ENCODE measurements at places on chromosomes 7 and 10.

- peak; percentile 69 for DNase-seq
These were observed 15.6 kb upstream of the PPIF start for GRCh38 chr10:79331709-79332108.

- no peak for DNase-seq
These were observed 77.6 kb downstream of the DENND2A start for GRCh38 chr7:140562926-140563481.

- no peak for DNase-seq
These were observed 492.4 kb downstream of the TNS3 start for GRCh38 chr7:47089461-47089860.

- DNase-seq = no peak
These were observed 131.0 kb upstream of the ZNF804B start for GRCh38 chr7:88628363-88629085.

DNA sequence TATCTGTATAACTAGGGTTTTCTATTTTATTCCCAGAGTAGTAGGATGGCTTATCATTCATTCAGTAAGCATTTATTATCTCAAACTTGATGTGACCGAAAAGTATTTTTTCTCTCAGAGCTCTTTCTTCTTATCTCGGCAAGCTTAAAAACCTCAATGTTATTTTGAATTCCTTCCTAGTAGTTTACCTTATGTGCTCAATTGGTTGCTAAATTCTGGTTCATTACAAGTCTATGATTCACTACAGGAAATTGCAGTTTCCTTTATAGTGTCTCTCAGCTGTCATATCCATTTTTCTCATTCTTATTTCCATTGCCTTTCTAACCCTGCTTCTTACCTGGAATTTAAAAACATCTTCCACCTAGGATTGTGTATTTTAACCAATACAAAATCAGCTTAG, 12.6 kb upstream of the ICA1 start:
- no peak for DNase-seq

GRCh38 chr7:98303906-98304305, 22.4 kb downstream of the BRI3 start:
- DNase-seq = no peak

DNA sequence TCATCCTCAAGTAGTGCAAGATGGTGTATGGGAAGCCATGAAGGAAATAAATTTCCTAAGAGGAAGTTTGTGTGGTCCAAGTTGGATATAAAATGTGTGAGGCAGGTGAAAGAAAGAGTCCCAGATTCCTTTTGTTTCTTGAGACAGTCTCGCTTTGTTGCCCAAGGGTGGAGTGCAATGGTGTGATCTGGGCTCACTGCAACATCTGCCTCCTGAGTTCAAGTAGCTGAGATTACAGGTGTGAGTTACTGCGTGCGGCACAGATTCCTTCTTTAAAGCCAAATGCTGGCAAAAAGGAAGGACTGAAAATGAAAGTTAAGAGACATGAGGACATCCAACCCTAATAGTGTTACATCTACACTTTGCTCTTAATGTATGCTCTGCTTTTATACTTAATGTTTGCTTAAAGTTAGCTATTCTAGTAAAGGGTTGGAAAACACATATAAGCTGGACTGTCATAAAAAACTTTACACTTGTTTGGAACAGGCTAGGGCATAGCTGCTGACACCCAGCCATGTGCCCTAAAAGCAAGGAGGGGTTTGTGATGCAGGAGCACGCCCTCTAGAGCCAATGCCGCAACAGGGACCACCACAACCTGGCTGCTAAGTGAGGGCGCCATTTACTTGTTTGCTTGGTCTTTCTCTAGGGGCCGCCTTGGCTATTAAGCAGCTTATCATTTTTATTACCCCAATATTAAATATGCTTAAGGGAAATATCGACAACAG, 34.5 kb downstream of the CLEC2L start:
- no peak for DNase-seq

DNA sequence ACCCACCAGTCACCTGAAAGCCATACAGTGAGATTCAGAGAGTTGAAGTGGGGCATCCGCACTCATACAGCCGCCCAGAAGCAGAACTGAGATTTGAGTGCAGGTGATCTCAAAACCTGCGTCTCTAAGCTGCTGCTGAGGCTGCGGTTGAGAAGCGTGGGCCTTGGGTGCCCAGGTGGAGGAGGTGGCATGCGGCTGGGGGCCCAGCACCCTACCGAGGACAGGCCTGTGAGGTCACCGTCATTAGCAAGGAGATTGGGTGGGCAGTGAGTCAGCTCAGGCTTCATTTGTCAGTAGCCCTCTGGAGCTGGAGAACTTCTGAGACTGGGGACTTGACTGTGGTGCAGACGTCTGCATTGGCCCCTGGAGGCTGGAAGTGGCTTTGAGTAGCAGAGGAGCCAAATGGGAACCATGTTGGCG, 29.8 kb downstream of the ZMIZ1 start:
- DNase-seq = no peak

DNA sequence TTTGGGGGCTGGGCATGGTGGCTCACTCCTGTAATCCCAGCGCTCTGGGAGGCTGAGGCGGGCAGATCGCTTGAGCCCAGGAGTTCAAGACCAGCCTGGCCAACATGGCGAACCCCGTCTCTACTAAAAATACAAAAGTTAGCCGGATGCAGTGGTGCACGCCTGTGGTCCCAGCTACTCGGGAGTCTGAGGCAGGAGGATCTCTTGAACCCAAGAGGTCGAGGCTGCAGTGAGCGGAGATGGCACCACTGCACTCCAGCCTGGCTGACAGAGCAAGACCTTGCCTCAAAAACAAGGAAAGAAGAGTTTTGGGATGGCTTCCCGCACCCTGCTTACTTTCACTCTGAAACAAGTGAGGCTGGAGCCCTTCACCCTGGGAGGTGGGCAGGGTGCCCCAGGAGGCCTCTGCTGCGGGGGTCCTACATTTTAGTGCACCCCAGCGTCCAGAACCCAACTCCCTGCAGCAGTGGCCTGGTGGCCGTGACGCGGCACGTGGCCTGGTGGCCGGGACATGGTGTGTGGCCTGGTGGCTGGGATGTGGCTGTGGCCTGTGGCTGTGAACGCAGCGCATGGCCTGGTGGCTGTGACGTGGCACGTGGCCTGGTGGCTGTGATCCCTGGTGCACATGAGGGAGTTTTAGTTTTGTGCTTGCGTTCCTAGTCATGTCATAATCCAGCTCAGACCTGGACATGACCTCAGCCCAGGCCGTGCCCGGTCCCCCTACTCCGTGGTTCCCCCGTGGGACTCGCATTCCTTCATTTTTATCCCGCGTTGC, 9.3 kb downstream of the KNDC1 start:
- no peak for DNase-seq

DNA sequence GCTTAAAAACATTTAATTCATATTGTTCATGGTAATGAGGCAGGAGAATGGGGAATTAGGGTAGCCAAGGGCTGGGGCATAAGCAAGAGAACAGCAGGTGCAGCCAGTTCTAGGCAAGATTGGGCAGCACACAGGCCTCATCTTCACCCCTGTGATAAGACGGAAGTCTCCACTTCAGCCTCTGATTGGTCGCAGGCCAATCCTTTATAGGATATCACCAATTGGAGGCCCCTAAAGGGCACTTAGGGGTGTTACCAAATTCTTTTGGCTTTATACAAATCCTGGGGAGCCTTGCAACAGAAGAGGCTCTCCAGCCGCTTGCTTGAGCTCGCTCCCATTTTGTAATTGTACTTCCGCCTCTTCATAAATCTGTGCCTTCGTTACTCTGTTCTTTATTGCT, 231.1 kb downstream of the REEP3 start:
- no peak for DNase-seq

GRCh38 chr10:119273413-119273812, 66.0 kb downstream of the GRK5 start:
- DNase-seq = peak; percentile 21

- DNase-seq = no peak
These were observed 12.3 kb downstream of the KCNIP2 start for GRCh38 chr10:101831169-101831811.

GRCh38 chr7:135601182-135601581, 43.5 kb downstream of the NUP205 start:
- no peak for DNase-seq

- DNase-seq = no peak
These were observed 42.6 kb downstream of the GPR37 start for GRCh38 chr7:124723012-124723411.

DNA sequence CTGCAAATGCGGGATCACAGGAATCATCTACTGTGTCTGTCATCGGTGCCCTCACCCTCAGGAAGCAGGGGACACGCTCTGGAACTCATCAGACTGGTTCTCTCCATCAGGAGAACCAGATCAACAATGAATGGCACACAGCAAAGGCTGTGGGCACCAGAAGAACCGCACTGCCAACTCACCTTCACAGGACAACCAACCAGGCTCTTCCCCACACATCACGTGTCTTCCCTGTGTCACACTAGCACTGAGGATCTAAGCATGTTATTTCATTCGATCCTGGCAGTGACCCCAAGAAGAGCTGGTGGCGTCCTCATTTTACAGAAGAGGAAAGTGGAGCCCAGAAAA, 106.1 kb downstream of the TNS3 start:
- no peak for DNase-seq

- no peak for DNase-seq
These were observed 370.8 kb downstream of the GRID1 start for GRCh38 chr10:85995791-85996190.

- no peak for DNase-seq
These were observed 774 bp downstream of the TUBGCP2 start for GRCh38 chr10:133307776-133308420.

DNA sequence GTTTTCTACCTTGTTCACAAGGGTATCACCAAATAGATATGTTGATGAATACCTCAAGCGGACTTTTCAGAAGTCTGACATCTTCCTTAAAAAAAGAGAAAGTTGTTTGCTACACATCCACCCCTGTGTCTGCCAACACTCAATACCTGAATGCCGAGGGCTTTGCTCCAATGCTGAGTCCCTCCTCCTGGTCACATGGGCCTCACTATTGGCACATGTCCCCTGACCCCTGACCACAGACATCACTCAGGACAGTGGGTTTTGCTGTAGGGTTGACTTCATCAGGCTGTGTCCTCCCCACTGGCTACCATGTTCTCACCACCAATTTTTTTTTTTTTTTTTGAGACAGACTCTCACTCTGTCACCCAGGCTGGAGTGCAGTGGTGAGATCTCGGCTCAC, 76.4 kb downstream of the OSBPL3 start:
- DNase-seq = no peak

DNA sequence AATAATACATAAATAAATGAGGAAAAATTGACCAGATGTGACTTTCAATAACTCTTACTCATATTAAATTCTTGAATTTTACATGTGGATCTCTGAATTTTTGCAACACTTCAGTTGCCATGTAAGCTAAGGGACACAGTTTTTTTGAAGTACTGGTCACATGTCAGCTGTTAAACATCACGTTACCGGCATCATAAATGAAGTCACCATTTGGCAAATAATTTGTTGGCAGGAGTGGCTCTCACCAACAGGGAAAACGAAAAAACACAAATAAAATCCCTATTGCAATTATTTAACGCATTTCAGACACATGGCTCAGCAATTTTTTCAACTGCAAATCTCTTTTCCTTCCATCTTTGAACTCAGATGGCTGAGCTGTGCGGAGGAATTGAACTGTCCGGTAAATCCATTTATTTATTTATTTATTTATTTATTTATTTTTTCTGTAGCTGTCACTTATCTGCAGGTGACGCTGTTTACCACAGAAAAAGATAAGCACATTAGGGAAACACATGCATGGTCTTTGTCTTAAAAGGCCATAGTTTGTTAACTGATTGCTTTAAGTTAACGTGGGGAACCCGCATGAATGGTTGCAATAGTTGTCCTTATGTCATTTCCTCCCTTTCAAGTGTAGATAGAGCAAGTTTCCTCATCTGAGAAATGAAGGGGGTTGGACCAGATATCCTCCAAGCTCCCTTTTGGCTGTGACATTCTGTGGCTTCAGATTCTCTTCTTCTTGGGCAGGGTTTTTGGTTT, 64.7 kb upstream of the JAZF1 start:
- DNase-seq = no peak

- peak; percentile 30 for DNase-seq
These were observed at the start of gene CFTR for GRCh38 chr7:117479225-117480054. CFTR (plus strand) TSS chr7:117480025; CDS start chr7:117480095, 70 bp downstream.

DNA sequence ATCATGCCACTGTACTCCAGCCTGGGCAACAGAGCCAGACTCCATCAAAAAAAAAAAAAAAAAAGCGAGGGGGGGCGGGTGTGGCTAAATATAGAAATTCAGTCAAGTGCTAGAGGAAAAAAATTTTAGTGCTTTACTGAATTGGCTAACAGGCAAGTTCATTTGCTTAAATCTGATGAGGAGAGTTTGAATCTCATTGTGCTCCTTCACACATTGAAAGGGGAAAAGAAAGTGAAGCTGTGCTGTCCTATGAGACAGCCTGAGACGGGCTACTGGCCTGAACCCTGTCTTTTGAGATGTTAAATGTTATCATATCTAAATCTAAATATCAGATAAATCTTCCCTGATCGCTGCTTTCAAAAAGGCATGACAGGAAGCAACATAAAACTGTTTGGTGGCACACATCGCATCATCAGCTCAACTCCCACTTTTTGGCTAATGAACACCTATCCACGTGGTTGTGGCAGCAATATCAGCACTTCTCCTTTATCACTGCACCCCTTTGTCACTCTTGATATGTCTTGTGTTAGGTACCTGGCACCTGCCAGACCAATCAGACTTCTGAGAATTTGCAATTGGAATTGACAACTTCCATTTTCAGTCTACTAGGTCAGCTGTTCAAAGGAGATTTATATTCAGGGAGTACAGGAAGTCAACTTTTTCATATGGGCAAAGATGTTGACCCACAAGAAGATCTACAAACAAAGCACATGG, 14.0 kb upstream of the IFIT1B start:
- DNase-seq = no peak

DNA sequence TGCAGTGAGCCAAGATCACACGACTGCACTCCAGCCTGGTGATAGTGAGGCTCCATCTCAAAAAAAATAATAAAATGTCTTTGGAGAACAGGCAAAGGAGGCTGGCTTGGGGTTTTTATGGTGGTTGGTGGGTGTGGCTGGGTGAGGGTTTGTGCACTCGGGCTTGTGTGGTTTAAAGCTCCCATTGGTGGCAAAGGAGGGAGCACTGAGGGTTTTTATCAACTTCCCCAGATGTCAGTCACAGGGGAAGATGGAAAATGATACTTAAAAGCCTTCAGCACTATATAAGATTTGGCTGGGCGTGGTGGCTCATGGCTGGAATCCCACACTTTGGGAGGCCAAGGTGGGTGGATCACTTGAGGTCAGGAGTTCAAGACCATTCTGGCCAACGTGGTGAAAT, 16.3 kb upstream of the RNF216 start:
- no peak for DNase-seq

DNA sequence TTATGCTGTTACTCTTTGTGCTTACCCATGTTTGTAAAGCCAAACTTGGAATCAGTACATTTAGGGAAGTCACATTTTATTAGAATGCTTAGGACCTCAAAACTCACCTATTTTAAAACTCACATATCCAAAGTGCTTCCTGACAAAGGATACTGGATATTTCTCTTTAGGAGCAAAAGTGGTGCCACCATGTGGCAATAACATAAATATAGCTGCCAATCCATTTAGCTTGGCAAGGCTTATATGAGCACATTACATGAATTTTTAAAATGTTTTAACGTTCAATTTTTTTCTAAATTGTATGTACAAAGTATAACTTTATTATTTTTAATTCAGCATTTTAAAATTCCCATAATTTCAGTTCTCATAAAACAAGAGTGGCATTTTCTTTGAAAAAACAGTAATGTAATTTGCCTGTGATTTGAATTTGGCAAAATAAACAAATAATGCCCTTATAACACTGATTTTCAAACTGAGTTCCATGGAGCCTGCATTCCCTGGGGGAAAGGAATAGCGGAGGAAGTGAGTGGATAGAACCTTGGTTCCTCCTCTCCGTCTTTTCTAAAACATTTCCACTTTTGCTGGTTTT, 75.4 kb downstream of the HDAC9 start:
- DNase-seq = no peak

GRCh38 chr10:127406018-127406550, 143.0 kb upstream of the NPS start:
- DNase-seq = no peak

All from heart left ventricle (tissue), 16 donors.